Sigmoid colon (tissue), 7 donors: ENCODE measurements at places on chromosomes 13 and 19.
A peak's percentile ranks its signal among the peaks of the same experiment; 100 is the strongest.

DNA sequence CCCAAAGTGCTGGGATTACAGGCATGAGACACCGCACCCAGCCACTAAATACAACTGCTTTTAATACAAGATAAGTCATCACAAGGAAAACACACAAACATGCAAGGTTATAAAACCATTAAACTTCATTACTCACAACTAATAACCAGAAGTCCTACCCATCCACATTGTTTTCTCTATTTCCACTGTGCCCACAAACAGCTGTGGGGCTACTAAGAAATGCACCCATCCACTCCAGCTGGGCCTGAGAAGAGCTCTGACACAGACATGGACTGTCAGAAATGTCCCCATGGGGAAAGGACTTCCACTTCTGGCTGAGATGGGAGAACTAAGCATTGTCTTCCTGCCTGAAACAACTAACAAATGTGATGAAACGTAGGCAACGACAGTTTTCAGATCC, 17.2 kb downstream of the SAFB2 start:
- DNase-seq, result no peak

- no peak for DNase-seq
- no peak overlapping the region for H3K4me3 ChIP-seq
- no peaks in the 10 kb centered on the region for H3K4me1 ChIP-seq
- H3K27me3 ChIP-seq, result no peaks in the 10 kb centered on the region
- H3K36me3 ChIP-seq, result peaks cover 41% of the 10 kb centered on the region
These were observed 58.5 kb downstream of the PARP4 start for GRCh38 chr13:24454056-24454455.

DNA sequence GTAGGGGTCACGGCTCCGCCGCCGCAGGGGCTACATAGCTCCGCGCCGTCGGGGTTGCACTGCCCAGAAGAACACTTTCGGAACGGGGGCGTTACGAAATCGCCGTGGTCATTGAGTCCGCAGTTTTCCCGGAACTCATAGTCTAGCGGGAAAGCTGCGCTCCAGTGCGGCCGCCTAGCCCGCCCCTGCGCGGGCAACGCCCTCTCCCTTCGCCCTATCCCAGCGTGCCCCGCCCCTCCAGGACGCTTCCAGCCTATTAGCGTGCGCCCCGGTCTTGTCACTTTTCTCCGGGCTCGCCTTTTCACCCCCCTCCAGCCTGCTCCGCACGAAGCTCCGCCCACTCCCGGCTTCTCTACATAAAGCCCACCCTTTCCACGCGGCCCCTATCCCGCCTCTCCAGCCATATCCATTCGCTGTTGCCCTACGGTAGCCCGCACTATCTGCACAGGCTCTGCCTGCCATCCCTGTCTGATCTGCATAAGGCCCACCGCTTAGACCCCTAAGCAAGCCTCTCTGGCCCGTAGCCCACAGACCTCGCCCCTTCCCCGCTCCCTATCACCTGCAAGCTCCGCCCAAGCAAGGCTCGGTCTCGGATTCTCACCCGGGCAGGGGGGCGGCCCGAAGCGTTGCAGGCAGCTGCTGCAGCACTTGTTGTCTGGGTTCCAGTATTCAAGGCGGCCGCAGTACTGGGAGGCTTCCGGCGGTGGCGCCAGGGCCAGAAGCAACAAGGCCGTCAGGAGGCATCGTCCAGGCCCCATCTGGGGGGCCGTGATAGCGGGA, 1.6 kb downstream of the IGFLR1 start:
- DNase-seq, result peak; percentile 99
- peak overlapping the region; percentile 69 for H3K4me3 ChIP-seq
- no peaks in the 10 kb centered on the region for H3K4me1 ChIP-seq
- H3K27me3 ChIP-seq, result no peaks in the 10 kb centered on the region
- peaks cover 42% of the 10 kb centered on the region for H3K36me3 ChIP-seq

DNA sequence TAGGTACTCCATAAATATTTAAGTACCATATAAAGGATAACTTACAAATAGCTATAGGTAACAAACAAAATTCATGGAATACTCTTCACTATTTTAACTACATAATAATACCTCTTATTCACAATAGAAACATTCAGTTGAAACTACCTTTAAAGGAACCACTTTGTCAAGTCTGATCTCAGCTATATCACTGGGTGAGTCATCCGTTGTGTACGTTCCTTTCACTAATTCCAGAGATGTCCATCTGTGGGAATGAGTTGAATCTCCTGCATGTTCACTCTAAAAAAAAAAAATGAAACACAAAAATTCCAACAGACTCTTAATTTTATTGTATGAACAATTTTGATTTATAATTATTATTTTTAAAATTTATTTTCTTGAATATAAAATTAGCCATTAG, 149.4 kb upstream of the FBXL3 start:
- no peak for DNase-seq
- no peak overlapping the region for H3K4me3 ChIP-seq
- no peaks in the 10 kb centered on the region for H3K4me1 ChIP-seq
- peaks cover 45% of the 10 kb centered on the region for H3K36me3 ChIP-seq
- H3K27me3 ChIP-seq, result no peaks in the 10 kb centered on the region

GRCh38 chr13:21674490-21675009, 3.7 kb downstream of the FGF9 start:
- DNase-seq, result peak; percentile 67
- peaks cover 59% of the 10 kb centered on the region for H3K27me3 ChIP-seq
- H3K4me3 ChIP-seq, result peak overlapping the region; percentile 62
- H3K4me1 ChIP-seq, result peaks cover 59% of the 10 kb centered on the region
- no peaks in the 10 kb centered on the region for H3K36me3 ChIP-seq

DNA sequence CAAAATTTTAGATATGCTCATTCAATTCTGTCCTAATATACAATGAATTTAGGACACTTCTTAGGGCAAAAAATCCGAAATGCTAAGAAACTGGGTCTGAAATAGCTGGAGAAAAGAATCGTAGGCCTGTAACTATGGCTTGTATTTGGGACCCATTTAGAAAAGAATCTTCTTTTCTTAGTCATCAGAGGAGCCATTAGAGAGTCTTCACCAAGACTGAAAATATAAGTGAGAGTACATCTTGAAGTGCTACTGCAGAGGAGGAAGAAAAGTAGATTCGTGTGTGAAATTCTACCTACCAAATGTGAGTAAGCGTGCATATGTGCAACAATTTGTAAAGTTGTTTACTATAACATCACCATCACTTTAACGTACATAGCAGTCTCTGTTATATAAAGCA, 8.8 kb upstream of the DACH1 start:
- no peaks in the 10 kb centered on the region for H3K4me1 ChIP-seq
- H3K27ac ChIP-seq, result no peak overlapping the region
- no peak for DNase-seq

DNA sequence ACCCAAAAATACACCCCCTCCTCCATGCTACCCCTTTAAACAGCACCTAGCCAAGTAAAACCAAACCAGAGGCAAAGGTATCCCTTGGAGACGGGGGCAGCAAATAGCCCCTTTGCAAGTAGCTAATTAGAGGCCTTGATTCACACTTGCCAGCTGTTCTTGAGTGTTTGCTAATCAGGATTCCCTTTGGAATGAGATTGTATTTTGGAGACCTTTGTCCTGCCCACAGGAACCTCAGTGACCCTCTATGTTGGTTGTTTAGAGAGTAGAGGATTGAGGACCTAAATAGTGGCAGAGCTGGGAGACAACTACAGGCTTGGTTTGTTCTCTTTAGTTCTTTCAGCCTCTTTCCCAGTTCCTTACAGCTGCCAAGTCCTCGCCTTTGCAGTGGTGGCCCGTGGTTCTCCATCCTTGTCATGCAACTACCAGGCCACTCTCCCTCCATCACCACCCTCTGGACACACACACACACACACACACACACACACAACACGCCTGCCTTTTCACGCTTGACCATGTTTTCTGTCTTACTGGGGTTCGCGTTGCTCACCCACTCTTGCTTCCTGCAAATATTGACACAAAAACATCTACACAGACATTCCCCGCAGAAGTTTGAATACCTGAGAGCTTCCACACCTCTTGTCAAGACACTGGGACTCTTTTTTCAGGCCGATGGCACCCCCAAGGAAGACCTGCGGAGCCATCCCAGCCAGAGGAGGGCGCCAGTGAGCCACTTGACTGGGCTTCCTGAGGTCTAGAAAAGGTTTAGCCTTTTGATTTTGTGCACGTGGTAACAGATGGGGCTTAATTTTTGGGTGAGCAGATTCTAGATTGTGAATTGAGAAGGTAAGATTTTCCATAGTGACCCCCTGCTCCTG, 80.0 kb upstream of the GPR183 start:
- peaks cover 13% of the 10 kb centered on the region for H3K36me3 ChIP-seq
- no peak for DNase-seq
- H3K4me3 ChIP-seq, result no peak overlapping the region
- no peaks in the 10 kb centered on the region for H3K27me3 ChIP-seq

DNA sequence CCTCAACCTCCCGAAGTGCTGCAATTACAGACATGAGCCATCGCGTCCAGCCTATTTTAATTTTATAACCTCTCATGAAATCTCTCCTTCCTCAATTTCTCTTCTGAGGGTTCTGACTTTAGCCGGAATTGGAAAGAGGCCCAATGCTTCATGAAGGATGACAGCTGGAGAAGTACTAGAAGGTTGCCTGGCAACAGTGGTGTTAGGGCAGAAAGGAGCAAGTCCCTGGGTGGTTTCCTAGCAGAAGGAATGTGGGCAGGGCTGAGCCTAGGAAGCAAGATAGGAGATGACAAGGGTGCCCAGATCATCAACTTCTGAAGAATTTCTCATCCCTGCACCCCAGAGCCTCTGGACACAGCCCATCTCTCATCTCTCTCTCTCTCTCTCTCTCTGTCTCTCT, 25.8 kb downstream of the CACNG6 start:
- H3K4me1 ChIP-seq, result no peaks in the 10 kb centered on the region
- H3K27ac ChIP-seq, result no peak overlapping the region
- H3K4me3 ChIP-seq, result no peak overlapping the region
- H3K36me3 ChIP-seq, result no peaks in the 10 kb centered on the region

DNA sequence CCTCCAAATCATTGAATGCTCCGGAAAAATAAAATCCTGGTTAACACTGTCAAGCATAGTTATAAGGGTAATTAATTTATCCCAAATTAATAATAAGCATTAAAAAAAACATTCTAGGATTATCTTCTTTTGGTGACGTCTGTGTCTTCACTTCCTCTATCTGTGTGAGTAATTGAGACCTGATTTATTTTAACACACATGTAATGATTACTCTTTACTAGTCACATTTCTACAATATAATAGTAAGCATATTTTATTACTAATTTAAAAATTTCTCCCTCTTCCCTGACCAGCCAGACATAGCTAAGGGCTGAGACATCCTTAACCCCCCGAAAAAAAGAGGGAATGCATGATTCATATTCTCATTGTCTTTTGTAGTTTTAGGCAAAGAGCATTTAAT, 2.3 kb downstream of the FNDC3A start:
- H3K4me3 ChIP-seq, result peak overlapping the region; percentile 80
- H3K27ac ChIP-seq, result no peak overlapping the region
- H3K36me3 ChIP-seq, result no peaks in the 10 kb centered on the region
- DNase-seq, result no peak

- no peaks in the 10 kb centered on the region for H3K27me3 ChIP-seq
- peaks cover 16% of the 10 kb centered on the region for H3K36me3 ChIP-seq
- H3K27ac ChIP-seq, result no peak overlapping the region
- DNase-seq, result no peak
- H3K4me3 ChIP-seq, result no peak overlapping the region
These were observed 11.9 kb upstream of the TINCR start for GRCh38 chr19:5579697-5580096.

- no peaks in the 10 kb centered on the region for H3K27me3 ChIP-seq
- H3K4me3 ChIP-seq, result no peak overlapping the region
- no peak for DNase-seq
- no peaks in the 10 kb centered on the region for H3K36me3 ChIP-seq
- no peak overlapping the region for H3K27ac ChIP-seq
These were observed 211.8 kb downstream of the PCCA start for GRCh38 chr13:100300708-100301107.
